CD8-positive, alpha-beta T cell (primary cell): ENCODE measurements at places on chromosomes 5 and 9.

- no peak for DNase-seq
Observed at GRCh38 chr5:159774476-159775031, 141.7 kb upstream of the ADRA1B start.

- no peak for DNase-seq
Observed at GRCh38 chr5:181047288-181047687, 7.2 kb downstream of the BTNL9 start.

- DNase-seq = no peak
Observed at GRCh38 chr9:114319147-114319546, 3.8 kb upstream of the ORM1 start.

GRCh38 chr5:7493081-7493480, 97.1 kb downstream of the ADCY2 start:
- no peak for DNase-seq

GRCh38 chr5:81687292-81687691, 63.6 kb downstream of the SSBP2 start:
- DNase-seq = no peak

DNA sequence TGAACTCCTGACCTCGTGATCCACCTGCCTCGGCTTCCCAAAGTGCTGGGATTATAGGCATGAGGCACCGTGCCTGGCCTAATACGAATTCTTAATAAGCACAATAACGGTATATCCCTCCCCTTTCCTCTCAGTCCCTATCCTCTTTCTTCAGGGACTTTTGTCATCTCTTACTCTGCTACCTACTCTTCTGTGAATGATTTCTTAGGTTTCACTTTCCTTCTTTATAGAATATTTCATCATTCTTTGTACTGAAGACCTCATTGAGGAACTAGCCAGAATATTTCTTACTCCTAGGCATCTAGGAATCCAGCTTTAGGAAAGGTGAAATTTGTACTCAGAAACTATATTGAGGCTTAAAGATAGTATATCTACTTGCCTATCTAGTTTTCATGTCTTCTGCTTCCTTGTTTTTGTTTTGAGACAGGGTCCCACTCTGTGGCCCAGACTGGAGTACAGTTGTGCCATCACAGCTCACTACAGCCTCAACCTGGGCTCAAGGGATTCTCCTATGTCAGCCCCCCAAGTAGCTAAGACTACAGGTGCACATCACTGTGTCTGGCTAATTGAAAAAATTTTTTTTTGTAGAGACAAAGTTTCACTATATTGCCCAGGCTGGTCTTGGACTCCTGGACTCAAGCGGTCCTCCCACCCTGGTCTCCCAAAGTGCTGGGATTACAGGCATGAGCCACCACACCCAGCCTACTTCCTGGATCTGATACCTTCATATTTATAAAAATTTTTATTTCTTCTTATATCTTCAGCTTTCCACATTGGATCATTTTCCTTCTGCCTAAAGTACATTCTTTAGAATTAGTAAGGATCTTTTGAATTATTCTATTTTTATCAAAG, 69.7 kb downstream of the GPBP1 start:
- DNase-seq = no peak

- DNase-seq = no peak
Observed at GRCh38 chr5:35229076-35230037, 930 bp downstream of the PRLR start.

DNA sequence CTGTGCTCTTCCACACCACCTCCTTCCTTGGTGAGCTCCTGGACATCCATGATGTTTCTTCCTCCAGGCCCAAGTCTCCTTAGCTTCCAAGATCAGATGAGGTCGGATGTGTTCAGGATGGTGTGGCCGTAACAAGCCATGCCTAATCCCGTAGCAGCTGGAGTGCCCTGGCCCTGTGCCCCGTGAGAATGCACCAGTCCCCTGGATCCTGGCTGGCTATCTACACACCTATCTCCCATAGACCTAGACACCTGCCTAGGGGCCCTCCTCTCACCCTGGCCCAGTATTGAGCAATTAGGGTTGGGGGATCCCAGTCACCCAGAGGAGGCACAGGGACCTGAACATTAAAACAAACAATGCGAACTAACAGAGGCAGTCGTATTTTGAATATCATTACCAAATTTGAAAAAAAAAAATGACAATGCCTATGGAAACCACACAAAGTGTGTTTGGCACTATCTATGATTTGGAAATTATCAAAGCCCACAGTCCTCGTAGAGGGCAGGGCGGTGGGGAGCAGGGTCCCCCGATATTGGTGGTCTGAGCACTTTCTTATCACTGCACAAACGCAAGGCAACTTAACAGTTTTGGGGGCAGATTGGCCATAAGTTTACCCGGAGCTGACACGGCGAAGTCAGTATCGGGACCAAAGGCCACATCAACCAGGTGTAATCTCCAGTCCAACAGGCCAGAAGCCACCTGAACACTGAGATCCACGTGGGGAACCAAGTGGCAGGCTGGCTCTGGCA, 13.2 kb downstream of the ENG start:
- no peak for DNase-seq
